ENCODE measurements at places on chromosomes 2 and 18. TPM values are rescaled to one million over a fixed set of nuclear protein-coding genes. Genes with fewer than 3 reads are reported as not detected.
A peak's percentile ranks its signal among the peaks of the same experiment; 100 is the strongest.

CTAGE1 gene
- not detected for total RNA-seq

NETO1 gene
- total RNA-seq = not detected

KCNS3 gene
- not detected for total RNA-seq

OR6B2 gene
- total RNA-seq = not detected

NEB gene
- total RNA-seq = 0.38 TPM

C2orf92 gene
- 9.8 TPM for total RNA-seq

CD28 gene
- total RNA-seq = 194 TPM

LRRTM4 gene
- total RNA-seq = not detected

TNFAIP6 gene
- not detected for total RNA-seq

LINC00305 gene
- not detected for total RNA-seq

PTPN18 gene
- 98.0 TPM for total RNA-seq

C2orf72 gene
- 0.98 TPM for total RNA-seq

VWA3B gene
- total RNA-seq = not detected

KCNE4 gene
- total RNA-seq = not detected

- no peak for DNase-seq
Measured at GRCh38 chr2:98507891-98508708, 63.4 kb downstream of the INPP4A start.

DNA sequence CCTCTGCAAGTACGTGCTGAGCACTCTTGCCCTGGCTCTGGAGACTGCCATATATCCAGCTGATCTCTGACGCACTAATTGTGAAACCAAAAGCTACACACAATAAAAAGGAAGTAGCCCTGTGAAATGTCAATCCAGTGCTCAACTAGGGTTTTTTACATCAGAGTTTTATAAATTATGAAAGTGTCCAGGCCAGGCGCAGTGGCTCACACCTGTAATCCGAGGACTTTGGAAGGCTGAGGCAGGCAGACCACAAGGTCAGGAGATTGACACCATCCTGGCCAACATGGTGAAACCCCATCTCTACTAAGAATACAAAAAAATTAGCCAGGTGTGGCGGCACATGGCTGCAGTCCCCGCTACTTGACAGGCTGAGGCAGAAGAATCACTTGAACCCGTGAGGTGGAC is 24.5 kb upstream of the PEX13 start:
- DNase-seq = peak; percentile 26

DNA sequence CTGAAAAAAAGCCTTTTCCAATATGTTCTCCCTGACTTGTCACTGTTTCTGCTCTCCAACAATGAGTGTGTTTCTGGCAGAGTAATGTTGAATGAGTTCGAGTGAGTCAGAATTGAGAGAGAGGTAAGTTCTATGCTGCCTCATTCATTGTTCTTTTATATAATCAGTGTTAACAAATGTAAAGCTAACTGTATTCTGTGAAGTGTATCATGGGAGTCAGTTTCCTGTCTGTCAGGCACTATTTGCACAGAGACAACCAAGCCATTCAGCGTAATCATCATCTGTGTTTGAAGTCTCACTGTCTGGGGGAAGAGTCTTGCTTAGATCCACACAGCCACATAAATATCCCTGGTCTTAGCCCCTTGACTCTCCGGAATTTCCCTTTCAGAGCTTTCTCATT is 22.0 kb upstream of the UPP2 start:
- no peak for DNase-seq

GRCh38 chr2:137957033-137957432 is 7.2 kb upstream of the HNMT start:
- DNase-seq = no peak

DNA sequence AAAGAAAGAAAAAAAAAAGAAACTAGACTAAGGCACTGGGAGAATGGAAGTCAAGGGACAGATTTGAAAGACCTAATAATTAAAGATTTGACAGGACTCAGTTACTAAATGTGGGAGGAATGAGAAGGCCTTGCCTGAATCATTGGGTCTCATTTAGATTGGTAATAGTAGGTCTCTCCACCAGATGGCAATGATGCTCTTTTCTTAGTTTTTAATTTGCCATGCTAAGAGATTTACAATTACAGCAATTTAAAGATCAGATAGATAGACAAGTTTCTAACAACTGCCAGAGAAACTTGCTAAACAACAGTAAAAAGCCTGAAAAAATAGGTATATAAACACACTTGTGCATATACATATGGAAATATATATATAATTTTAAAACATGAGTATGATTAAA is 153.0 kb downstream of the TMEM247 start:
- no peak for DNase-seq

- no peak for DNase-seq
Measured at GRCh38 chr2:111155610-111156009, 34.9 kb downstream of the BCL2L11 start.

- no peak for DNase-seq
Measured at GRCh38 chr2:61443342-61444041, 27.4 kb downstream of the USP34 start.

GRCh38 chr2:240179941-240180666 is 39.6 kb upstream of the OTOS start:
- no peak for DNase-seq

- no peak for DNase-seq
Measured at GRCh38 chr2:61210332-61210981, 48.5 kb downstream of the C2orf74 start.

DNA sequence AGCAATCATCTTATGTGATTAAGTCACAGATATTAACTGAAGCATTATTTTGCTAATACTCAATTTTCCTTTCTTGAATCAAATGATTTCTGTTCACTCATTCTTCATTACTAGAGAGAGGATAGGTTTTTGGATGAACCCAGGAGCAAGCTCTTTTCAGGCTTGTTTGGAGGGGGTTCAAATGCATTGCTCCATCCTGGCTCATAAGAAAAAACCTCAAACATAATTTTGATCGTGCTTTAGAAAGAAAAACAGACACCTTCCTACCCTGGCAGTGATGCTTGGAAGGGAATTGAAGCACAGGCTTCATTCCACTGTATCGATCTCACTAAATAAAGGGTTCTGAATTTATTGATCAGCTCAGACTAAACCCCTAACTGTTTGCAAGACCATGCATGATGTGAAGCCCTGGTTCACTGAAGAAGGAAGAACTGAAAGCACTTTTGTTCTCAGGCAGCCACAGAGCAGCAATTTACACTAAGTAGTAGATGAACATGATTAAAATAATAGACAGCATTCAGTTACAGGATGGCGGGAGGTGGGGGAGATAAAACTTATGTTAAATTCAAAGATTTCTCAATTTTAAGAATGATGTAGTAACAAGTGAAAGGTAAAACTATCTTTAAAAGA is 53.4 kb downstream of the CDH2 start:
- no peak for DNase-seq

- no peak for DNase-seq
Measured at GRCh38 chr2:30164131-30164925, 17.5 kb downstream of the YPEL5 start.

DNA sequence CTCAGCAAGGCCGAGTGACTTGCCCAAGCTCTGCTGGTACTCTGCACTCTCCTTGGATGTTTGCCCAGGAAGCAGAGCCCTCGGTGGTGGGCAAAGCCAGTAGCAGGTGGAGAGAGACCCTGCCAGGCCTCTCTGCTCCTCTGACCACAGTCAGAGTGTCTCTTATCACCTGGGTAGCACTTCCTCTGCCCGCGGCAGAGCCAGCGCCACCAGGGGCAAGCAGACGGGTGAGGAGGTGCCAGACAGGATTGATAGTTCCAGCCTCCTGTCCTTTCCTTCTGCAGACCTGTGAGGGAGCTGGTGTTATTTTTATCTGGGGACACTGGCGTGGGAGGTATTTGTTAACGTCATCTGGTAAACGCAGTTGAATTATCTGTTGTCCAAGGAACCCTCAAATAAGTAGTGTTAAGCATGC is 152.9 kb downstream of the SMAD7 start:
- DNase-seq = no peak

DNA sequence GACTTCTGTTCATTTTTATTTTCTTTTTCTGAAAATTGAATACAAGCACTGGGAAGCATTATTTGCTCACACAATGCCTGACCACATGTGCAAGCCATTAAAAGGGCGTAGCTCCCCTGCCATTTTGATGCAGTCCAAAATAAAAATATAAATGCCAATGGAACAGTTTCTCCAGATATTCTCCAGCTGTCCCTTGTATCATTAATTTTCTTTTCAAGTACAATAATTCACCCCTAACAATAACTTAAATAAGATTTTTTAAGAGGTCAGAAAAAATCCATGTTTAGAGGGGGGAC is 168.0 kb downstream of the TMEFF2 start:
- DNase-seq = no peak

- DNase-seq = no peak
Measured at GRCh38 chr18:9738266-9738969, 30.3 kb downstream of the RAB31 start.

DNA sequence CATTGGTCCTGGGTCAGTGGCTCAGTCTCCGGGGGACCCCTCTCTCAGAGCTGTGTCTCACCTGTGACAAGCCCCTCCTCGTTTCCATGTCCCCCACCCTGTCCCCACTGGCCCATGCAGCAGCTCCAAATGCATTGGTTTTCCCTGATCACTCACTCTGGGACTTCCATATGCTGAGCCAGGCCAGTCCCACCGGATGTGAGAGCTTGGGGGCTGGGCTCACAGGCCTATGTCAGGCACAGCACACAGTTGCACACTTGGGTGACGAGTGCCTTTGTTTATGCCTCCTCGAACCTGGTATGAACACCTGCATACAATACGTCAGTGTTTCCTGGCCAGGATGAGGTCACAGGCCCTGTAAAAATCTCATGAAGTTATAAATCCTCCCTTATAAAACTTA is 232.5 kb downstream of the TFCP2L1 start:
- no peak for DNase-seq

DNA sequence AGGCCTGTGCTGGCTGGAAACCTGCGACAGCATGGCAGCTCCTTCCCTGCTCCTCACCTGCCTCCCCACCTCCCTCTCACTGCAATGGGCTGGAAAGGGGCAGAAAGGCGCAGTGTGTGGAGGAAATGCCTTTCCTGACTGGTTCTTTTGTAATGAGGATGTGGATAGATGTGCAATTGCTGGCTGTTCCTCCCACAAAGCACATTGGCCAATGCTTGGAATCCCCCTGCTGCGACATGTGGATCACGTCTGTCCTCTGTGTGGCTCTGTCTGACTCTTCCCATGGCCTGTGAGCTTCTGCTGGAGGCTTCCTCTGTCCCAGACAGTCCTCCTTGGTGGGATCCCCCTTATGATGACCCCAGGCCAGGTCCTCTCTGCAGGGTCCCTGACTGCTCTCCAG is 172.5 kb downstream of the NCK2 start:
- DNase-seq = no peak

GRCh38 chr2:44055664-44056063 is 59.9 kb upstream of the LRPPRC start:
- DNase-seq = no peak

- no peak for DNase-seq
Measured at GRCh38 chr2:27544143-27544821, 38.6 kb upstream of the ZNF512 start.

DNA sequence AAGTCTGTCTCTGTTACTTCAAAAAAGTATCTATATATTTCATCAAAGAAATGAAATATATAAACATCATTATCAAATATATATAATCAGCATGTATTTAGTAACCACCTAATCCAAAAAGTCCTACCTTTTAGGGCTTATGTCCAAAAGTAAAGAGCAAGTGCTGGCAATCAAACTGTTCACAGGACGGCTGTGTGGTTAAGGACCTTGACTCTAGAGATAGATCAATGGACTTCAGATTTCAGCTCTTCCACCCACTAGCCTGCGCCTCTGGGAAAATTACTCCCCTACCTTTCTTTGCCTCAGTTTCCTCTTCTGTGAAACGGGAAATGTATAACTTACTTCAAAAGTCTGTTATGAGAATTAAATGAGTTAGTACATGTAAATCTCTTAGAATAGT is 29.4 kb downstream of the SATB2 start:
- no peak for DNase-seq

- DNase-seq = no peak
Measured at GRCh38 chr2:309954-310510, 22.1 kb upstream of the ALKAL2 start.

GRCh38 chr18:5900262-5900661 is 4.9 kb upstream of the TMEM200C start:
- DNase-seq = no peak

- DNase-seq = no peak
Measured at GRCh38 chr2:40480073-40480472, 28.2 kb upstream of the SLC8A1 start.
